ENCODE measurements at places on chromosomes 1 and 21.

DNA sequence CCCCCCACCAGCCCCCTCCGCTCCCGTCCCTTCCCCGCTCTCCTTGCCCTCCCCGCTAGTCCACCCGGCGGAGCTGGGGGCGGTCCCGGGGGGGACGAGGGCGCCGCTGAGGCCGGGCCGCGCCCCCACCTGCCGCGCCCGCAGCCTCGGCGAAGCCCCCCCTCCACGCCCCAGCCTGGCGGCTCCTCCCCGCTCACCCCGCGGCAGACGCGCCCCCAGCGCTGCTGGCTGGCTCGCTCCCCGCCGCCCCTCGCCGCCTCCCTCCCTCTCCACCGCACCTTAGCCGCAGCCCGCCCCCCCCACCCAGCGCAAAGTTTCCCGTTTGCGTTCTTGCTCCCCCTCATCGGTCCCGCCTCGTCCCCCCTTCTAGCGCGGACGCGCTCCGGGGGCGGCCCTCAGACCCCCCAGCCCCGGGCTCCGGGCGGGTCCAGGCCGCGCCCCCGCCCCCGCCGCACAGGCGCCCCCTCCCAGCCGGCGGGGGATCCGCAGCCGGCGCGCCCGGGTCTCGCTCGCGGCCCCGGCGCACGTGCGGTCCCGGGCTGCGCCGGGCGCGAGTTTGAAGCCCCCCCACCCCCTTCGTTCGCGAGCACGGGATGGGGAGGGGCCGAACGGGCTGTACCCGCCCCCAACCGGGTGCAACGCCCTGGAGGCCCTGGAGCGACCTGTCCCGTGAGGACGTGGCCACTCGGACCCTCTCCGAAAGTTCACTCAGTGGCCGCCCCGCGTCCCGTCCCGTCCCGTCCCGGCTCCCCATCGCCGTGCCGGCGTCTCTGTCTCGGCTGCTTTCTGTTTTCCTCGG, 623 bp downstream of the PTPRF start:
- no peak for DNase-seq

- peak; percentile 47 for DNase-seq
Observed at GRCh38 chr1:2314803-2315673, 76.3 kb downstream of the MORN1 start.

- DNase-seq = no peak
Observed at GRCh38 chr21:37208056-37208721, 58.9 kb downstream of the VPS26C start.

DNA sequence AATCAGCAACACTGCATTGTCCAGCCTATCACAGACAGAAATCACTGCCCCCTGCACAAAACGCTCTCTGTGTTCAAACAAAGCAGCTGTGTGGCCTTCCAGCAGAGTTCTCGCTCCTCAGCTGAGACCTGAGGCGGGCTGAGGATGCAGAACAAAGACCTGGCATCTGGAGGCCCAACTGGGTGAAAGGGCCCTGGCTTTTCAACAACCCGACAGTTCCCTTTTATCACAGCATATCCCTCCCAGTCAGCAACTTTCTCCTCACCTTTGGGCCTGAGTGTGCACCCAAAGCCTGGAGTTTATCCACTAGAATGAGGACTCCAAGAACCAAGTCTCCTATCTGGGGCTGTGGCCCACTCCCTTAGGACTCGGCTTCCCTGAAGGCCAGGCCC, 42.6 kb upstream of the A3GALT2 start:
- no peak for DNase-seq

DNA sequence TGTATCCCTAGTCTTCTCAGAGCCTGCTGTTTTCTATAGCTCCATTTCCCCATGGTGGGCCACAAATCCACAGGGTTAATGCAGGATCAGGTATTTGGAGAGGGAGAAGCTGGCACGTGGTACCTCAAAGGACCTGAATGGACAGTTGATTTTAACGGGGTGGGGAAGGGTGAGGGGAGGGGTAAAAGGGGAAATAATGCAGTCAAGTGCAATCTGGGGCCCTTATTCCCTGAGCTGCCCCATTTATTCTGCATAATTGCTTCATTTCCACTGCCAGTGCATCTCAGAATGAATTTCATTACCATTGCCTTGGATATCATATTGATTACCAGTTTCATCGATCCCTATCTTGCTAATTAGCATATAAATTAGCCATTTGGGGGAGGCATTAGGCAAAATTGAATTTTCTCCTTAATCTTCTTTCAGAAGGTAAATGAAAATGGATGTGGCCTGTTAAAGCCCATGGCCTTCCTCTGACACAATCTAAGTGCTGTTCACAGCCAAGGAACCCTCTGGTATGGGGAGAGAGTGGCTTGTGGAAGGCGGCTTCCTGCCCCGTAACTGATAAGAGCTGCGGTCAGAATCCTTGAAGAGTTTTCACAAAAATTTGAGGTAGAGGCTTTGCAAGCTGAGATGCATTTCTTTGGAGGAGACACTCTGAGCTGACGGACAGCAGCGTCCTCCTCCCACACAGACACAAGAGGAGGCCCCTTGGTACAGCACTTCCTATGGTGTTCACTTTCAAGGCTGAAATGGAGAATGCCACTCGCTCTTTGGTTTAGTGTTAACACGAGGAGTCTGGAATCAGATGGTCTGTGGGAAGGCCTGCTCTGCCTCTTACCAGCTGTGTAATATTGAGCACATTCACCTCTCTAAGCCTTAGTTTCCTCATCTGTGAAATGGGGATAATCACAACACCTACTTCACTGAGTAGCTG, 34.4 kb downstream of the PHC2 start:
- DNase-seq = no peak

DNA sequence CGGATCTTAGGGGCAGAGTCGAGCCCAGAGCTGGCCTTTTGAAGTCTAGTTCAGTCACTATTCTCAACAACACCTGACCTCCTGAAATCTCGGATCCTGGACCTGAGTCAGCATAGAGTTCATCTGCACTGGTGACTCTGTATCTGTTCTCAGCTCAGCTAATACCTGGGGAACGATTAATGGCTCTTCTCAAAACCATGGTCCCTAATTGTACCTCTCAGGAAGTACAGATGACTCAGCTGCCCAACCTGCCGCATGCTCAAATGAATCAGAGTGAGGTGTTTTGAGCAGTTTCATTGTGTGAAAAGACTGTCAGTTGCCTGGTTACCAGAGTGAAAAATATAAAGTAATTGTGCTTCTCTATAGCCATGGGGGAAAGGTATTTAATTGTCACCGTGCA, 89.2 kb downstream of the SLC35F3 start:
- no peak for DNase-seq

DNA sequence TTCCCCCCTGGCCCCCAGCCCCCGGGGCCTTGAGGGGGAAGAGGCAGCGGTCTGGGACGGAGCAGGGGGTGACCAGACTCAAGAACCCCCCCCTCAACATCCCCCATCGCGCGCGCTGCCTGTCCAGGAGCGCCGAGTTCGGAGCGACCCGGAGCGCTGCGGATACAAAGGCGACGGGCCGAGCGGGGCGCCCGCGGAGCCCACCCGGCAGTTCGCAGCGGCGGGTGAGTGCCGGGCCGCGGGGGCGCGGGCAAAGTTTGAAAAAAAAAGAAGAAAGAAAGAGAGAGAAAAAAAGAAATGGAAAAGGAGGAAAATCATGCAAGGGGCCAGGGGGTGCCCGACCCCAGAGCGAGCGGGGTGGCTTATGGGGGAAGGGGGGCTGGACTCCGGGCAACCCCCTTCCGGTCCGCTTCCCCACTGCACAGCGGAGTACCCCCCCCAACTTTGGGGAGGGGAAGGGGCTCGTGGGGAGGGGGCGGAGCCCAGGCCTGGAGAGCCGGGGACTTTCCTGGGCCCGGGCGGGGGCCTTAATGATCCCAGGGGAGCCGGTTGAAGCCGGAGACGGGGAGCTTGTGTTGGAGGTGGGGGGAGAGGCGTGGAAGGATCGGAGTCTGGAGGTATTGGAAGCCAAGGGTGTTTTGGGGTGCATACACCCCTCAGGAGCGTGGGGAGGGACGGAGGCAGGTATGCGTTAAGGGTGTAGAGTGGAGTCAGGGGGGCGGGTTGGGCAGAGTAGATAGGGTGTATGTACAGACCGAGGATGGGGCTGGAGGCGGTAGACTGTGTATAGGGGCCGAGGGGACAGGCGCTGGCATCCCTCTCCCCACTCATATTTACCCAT, 502 bp downstream of the VANGL2 start:
- DNase-seq = no peak

- DNase-seq = no peak
Observed at GRCh38 chr1:150555198-150555970, 6.2 kb downstream of the ADAMTSL4 start.
